Hematopoietic multipotent progenitor cell treated with erythropoietin and hydrocortisone succinate and interleukin-3 and kit ligand, for 6 days (in vitro differentiated cells): ENCODE measurements at places on chromosomes 6 and 20.
A peak's percentile ranks its signal among the peaks of the same experiment; 100 is the strongest.

GRCh38 chr20:1828786-1829131, 66.4 kb upstream of the SIRPA start:
- DNase-seq, result no peak

DNA sequence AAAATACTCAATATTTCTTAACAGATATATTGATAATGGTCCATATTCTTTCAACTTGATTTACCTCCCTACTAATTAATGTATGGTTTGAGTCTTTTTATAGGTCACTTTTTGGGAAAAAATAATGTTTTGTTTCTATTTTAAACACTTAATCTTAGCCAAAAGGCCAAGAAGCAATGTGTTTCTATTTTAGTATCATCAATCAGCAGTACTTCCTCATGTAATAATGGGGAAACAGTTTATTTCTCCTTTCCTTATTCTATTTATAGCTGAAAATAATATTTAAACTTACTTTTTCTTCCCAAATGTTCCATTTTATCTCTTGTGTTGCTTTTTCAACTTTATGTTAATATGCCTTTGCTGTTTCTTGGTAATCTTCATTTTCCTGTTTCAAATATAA, 295.1 kb downstream of the ALDH8A1 start:
- no peak for DNase-seq

DNA sequence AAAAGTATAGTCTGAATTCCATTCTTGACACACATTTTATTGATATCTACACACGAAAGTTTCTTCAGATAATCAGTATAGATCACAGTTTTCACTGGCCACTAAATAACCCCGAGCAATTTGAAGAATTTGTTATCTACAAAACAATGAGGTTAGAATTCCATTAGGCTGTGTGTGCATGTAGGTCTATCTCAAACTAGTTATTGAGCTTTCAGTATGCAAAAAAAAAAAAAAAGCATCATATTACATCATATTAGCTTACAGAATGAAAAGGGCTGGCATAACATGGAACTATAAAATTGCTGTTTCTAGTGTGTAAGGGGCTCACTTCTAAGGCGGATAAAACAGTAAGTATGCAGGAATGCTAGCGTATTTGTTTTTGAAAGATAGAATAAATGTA, 59.5 kb upstream of the ADGRG6 start:
- no peak for DNase-seq

DNA sequence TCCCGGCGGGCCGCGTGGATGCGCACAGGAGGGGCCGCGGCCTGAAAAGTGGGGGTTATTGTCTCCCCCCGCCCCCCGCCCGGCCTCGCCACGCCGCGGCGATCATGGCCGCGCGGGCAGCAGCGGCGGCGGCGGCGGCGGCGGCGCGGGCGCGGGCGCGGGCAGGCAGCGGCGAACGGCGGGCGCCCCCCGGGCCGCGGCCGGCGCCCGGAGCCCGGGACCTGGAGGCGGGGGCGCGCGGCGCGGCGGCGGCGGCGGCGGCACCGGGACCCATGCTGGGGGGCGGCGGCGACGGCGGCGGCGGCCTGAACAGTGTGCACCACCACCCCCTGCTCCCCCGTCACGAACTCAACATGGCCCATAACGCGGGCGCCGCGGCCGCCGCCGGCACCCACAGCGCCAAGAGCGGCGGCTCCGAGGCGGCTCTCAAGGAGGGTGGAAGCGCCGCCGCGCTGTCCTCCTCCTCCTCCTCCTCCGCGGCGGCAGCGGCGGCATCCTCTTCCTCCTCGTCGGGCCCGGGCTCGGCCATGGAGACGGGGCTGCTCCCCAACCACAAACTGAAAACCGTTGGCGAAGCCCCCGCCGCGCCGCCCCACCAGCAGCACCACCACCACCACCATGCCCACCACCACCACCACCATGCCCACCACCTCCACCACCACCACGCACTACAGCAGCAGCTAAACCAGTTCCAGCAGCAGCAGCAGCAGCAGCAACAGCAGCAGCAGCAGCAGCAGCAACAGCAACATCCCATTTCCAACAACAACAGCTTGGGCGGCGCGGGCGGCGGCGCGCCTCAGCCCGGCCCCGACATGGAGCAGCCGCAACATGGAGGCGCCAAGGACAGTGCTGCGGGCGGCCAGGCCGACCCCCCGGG, 637 bp downstream of the ARID1B start:
- peak; percentile 70 for DNase-seq

- DNase-seq, result no peak
These were observed 3.6 kb downstream of the DTNBP1 start for GRCh38 chr6:15659181-15659580.

- DNase-seq, result no peak
These were observed 135.6 kb upstream of the PTPRK start for GRCh38 chr6:128655978-128656498.

GRCh38 chr20:17678295-17678694, 3.7 kb downstream of the RRBP1 start:
- peak; percentile 81 for DNase-seq

DNA sequence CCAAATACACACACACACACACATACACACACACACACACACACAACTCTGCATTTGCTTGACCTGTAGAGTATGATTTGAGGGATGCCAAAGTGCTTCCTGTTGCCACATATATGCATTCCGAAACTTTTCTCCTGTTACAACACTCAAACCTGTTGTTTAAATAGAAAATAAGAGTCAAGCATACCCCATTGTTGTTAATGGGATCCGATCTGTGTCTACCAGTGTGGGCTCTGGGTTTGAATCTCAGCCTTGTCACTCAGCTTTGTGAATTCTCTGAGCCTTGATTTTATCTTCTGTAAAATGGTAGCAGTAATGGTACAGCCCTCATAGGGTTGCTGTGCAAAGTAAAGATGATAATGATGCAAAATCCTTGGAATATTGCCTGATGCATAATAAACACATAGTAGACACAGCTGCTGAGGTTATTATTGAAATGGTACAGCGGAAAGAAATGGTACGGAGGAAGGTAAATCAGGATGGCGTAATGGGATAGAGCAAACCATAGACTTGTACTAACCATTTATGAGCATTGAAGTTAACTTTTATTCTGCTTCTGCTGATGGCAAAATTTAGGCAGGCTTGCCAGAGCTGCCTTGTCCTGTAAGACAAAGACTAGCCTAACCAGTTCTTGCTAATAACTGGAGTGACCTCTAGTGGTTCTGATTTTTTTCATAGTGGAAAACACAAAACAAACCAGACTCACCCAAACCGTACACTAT, 113.5 kb upstream of the PHACTR1 start:
- DNase-seq, result peak; percentile 51

DNA sequence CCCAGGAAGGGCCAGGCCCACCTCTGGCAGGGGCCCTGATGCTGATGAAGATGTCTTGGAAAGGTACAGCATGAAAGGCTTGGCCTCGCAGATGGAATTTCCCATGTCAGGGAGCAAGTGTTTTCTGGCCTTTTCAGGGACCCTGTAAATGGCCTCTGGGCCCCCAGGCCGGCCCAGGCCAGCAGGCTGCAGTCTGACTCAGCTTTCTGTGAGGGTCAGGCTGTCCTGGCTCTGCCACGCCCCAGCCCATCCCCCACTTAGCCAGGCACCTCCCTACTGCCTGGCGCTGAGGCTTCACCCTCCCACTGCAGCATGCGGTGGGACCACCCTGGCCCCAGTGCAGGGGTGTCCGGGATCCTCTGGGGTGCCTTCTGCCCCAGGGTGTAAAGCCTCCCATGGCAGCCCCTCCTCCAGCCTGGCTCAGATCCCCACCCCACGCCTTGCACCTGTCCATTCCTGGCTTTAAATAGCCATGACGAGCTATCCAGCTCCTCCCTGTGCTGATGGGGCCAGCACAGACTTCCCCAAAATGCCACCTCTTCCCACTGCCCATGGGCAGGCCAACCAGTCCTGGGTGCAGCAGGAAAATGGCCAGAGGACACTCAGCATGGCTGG, 35.6 kb upstream of the GATA5 start:
- no peak for DNase-seq

- peak; percentile 60 for DNase-seq
These were observed 43.8 kb upstream of the DYNLRB1 start for GRCh38 chr20:34472246-34472925.

- DNase-seq, result no peak
These were observed 38.0 kb upstream of the PRSS35 start for GRCh38 chr6:83474309-83474708.

- no peak for DNase-seq
These were observed 6.7 kb downstream of the PCMT1 start for GRCh38 chr6:149756261-149756636.

- peak; percentile 36 for DNase-seq
These were observed 31.4 kb downstream of the PRDM1 start for GRCh38 chr6:106117579-106117978.

- DNase-seq, result no peak
These were observed 10.8 kb upstream of the SNHG17 start for GRCh38 chr20:38445901-38446425.

- no peak for DNase-seq
These were observed 199.4 kb downstream of the TFAP2A start for GRCh38 chr6:10215326-10216110.

- no peak for DNase-seq
These were observed 241.8 kb downstream of the CD109 start for GRCh38 chr6:73937805-73938204.

GRCh38 chr6:146650799-146651481, 52.2 kb downstream of the ADGB start:
- no peak for DNase-seq

GRCh38 chr20:63376283-63377250, 15.4 kb upstream of the CHRNA4 start:
- DNase-seq, result no peak

DNA sequence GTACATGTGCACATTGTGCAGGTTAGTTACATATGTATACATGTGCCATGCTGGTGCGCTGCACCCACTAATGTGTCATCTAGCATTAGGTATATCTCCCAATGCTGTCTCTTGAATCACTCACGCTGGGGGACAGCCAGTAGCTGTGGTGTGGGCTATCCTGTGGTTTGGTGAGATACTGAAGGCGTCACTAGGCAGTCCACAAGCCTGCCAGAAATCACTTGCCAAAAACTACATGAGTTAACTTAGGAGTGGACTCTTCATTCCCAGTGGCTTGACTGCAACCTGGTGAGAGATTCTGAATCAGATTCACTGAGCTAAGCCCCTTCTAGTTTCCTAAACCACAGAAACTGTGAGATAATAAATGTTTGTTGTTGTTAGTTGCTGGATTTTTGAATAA, 191.3 kb downstream of the TSHZ2 start:
- peak; percentile 18 for DNase-seq

DNA sequence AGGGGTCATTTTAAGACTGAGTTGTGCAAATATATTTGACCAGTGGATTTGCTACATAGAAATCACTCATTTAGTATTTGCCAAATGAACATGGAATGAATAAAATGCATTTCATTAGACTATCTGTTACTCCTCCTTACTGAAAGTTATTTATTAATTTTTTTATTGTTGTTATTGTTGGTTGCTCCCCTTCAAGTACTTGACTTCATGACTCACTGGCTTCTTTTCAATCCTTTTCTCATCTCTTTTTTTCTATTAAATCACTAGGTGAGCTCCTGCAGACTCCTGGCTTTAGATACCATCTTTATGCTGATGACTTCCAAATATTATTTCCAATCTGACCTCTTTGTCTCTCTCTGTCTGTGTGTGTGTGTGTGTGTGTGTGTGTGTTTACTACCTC, 192.2 kb upstream of the FAM83B start:
- no peak for DNase-seq

- DNase-seq, result no peak
These were observed 6.7 kb upstream of the ZFAND3 start for GRCh38 chr6:37812841-37813240.

GRCh38 chr6:108961985-108962384, 113.8 kb downstream of the ARMC2 start:
- DNase-seq, result no peak

DNA sequence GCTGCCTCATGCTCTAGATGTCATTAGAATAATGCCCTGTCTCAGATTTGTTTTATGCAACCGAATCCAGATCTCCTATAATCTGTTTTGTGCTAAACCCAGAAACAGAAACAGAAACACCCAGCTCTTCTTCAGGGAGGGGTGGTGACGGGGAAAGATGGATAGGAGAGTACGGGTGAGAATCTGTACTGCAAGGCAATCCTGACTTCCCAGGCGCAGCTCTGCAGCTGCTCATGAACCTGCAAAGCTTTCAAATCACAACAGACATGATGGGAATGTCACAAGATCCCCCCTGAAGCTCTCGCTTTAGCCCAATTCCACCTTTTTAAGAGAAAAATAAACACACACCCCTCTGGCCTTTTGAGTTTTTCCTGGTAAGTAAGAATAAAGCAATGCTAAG, 71.5 kb downstream of the PPP1R3G start:
- no peak for DNase-seq

DNA sequence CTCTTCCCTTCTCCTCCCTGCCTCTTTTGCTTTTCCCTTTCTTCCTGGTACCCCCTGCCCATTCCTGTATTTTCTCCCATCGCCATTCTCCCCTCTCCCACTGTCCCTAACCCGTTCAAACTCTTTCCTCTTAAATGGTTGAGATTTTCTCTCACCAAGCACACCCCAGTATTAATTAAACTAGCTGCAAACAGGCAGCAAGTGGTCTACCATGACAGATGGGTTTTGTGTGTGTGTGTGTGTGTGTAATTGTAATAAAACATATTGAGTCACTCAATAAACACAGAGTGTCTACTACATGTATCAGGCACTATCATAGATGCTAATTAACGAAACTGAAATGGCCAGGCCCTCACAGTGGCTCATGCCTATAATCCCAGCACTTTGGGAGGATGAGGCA, 6.7 kb downstream of the RAET1E start:
- no peak for DNase-seq

- peak; percentile 86 for DNase-seq
These were observed 520 bp downstream of the SLC24A3 start for GRCh38 chr20:19212821-19213502.

GRCh38 chr6:43768983-43769525, 957 bp upstream of the VEGFA start:
- DNase-seq, result no peak

- DNase-seq, result no peak
These were observed 16.8 kb upstream of the PTGIS start for GRCh38 chr20:49584418-49585382.

DNA sequence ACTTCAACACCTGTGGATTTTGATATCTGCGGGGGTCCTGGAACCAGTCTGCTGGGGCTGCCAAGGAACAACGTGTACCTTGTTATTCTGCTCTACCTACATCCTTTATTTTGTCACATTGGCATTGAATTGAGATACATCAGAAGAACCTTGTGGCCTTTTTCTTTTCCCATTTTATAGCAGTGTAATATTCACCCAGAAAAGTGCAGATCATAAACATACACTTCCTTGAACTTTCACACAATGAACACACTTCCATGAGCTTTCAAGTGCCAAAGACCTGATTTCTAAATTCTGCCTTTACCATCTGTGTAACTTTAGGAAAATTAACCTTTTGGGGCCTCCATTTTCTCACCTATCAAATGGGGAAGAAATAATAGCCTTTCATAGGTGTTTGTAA, 29.9 kb upstream of the RREB1 start:
- DNase-seq, result no peak

- DNase-seq, result no peak
These were observed 59.7 kb downstream of the ALDH5A1 start for GRCh38 chr6:24554474-24554873.

GRCh38 chr6:141388666-141389065, 744.1 kb upstream of the GJE1 start:
- DNase-seq, result no peak

- DNase-seq, result no peak
These were observed 70.6 kb downstream of the OLIG3 start for GRCh38 chr6:137423451-137424168.
